ENCODE measurements at places on chromosomes 6 and 20.

- no peak for DNase-seq
Observed at GRCh38 chr20:54174457-54175175, 830 bp upstream of the CYP24A1 start.

DNA sequence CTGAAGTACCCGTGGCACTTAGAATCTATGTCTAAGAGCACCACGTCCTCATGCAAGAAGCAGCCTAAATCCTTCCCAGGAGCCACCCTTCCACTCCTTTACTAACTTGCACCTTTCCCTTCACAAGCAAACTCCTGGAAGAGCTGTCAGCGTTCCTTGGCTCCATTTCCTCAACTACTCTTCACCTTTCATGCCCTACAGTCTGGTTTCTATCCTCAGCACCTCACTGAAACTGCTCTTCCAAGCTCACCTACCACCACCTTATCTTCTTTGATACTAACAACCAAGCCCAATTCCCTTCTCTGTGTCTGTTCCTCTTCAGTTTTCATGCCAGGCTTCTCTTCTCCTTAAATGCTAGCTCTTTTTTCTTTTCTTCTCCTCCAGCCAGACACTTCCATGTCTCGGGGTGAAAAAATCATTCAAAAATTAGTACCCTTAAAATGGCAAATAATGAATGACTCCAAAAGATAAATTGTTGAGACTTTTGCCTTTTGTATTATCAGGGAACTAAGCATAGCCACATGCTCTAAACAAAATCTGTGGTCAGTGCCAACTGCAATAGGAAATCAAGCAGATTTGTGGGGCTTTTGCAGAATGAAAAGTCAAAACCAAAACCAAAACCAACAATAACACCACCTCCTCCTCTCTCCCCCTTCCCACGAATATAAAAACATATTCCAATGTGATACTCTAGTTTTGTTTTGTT, 149.6 kb upstream of the KCNK16 start:
- DNase-seq, result no peak

DNA sequence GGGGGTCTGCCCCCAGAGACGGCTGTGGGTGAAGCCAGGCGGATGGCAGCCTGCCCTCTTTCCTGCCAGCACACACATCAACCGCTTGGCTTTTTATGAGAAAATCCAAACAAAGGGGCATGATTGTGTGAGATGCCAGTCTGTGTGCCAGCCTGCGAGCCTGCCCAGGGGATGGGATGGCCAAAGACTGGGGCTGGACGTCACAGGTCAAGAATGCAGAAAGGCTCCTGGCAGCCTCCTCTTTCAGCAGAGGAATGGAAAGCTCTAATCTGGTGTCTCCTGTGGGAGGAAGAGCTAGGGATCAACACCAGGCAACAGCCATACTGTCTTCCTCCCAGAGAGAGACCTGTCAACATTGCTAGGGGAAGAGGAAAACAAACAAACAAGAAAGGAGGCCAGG, 15.8 kb downstream of the TUBB2B start:
- DNase-seq, result no peak

DNA sequence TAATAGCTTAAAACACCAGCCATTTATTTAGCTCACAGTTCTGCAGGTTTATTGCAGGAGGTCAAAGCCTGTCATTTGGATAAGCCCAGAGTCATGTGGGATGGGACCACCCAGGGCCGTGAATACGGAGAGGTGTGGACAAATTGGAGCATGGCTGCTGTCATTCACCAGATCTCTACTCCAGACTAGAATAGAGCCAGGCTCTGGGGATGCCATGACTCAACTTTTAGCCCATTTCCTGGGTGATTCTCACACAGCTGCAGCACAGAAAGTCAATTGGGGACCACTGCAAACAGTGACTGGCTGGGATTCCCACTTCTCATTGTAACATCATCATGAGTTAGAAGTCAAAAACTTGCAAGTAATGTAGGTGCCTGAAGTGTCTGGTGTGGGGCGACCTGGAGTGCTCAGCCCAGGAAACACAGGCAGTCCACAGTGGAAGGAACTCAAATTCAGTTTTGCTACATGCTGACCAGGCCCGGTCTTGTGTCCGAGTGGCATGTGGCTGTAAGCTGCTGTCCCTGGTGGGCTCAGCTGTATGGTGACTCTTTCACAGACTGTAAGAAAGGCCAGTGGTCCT, 174.3 kb downstream of the SCP2D1 start:
- DNase-seq, result no peak

GRCh38 chr6:13423252-13423651, 64.1 kb downstream of the GFOD1 start:
- DNase-seq, result no peak

DNA sequence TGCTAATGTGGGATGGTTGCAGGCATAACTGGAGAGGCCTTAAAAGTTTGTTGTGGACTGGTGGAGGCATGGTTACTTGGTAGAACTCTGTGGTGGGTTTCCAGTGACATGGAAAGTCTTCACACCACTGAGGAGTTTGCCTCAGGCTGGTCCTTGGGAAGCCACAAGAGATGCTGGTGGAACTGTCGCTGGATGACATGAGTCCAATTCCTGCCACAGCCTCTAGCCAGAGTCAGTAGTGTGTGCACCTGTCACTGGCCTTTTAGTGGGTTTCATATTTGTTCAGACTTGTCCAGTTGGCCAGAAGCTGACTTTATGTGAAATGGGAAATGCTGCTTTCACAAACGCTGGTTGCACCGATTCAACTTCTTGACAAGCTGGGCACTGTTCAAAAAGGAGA, 13.7 kb upstream of the SRSF12 start:
- no peak for DNase-seq

- DNase-seq, result no peak
Observed at GRCh38 chr20:43751167-43752050, 24.6 kb upstream of the GTSF1L start.

- DNase-seq, result no peak
Observed at GRCh38 chr6:169912266-169913095, 161.1 kb downstream of the ERMARD start.

DNA sequence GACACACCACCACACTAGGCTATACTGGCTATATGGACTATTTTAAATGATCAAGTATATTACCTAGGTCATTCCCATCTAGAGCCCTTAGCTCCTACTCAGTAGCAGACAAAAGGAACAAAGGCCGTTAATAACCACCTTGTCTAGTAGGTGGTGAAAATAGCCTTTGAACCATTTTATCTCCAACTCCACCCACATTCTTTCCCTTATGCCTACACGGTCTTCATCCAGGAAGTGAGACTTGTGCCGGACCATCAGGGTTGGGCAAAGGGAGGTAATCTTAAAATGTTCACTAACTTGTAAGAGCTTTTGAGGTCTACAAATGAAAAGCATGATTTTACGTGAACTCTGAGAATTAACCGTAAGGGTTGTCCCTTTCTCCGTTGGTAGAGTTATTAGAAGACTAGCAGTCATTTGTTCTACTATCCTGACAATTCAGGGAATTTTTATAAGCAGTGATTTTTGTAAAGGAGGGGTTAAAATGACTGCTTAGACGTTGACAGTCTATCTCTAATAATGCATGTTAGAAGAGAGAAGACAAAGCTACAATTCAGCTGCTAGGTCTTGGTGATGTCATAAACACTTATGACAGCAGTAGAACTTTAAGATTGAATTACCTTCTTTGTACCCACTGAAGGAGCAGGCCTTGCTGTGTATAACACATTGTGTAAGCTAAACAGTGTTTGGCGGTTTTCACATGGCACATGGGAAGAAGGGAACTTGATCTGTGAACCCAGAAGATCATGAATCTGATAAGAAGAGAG, 371.8 kb upstream of the JAG1 start:
- no peak for DNase-seq

DNA sequence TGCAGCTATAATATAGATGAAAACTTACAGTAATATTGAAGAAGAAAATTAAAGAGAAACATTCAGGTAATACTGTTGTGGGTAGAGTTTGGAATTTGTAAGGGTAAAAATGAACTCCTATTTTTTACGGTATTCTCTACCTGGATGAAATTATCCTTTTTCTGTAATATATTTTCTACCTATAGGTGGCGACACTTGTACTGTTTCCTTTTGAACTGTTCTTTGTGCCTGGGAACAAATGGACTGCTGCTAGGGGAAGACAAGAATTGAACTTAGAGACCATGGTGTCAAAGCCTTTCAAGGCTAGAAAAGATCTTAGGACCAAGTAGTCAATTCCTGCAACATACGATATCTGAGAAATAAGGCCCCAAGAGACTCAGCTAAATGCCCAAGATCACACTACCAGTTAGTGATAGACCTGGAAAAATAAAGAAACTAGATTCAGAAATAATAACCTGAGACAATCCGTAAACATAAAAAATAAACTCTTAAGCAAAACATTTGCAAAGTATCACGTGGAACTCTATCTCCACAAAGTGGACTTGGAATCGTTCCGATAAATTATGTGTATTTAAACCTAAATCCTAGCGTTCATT, 383.8 kb downstream of the TFAP2A start:
- DNase-seq, result no peak

- no peak for DNase-seq
Observed at GRCh38 chr6:111176038-111176759, 88.9 kb downstream of the SLC16A10 start.

- DNase-seq, result no peak
Observed at GRCh38 chr20:51398083-51398482, 144.4 kb downstream of the NFATC2 start.

GRCh38 chr20:11814267-11814666, 103.4 kb upstream of the BTBD3 start:
- DNase-seq, result no peak

DNA sequence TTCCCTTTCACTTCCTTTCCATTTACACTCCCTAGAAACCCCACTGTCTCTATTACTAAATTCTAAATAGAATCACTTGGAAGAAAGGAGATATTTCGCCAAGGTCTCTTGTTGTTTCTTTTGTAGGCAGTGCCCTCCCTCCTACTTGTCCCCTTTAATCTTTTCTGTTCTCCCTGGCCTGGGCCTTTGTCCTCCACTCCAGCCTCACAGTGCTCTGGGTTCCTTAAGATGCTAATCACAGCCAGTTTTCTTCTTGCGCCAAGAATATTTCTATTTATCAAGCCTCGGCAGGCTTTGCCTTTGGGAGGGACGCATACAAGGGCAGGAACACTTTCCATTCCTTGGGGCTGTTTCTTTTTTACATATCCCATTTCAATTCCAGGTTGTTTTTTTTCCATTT, 520.6 kb upstream of the CHD6 start:
- DNase-seq, result no peak

DNA sequence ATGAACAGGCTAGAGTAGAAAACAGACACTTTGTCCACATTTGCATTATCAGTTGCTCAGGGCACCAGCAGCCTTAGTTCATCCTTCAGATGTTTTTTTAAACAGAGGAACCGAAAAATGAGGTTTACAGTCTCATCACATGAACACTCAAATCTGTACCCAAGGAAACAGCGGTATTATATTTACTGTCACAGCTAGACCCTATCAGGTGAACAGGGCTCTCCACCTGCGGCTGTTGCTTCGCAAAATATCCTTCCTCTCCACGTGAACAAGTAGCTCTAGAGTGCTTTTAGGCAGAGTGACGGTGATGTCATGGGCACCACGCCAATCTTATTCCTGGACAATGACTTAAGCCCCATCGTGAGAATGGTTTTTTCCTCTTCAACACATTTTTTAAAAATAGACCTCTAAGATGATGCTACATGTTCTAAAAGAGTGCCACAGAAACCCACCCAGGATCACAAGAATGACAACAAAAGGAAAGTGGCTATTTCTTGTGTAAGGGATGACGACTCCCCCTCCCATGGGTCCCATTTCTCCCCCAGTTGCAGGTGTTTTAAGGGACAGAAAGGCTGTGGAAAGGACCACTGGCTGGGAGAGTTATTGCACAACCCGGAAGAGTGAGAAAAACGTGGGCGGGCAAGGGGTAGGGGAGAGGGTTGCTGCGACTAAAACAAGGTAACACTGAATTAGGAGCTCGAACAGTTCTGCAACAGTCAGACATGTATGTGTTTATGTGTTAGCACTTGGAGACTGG, 77.7 kb downstream of the EFHC1 start:
- no peak for DNase-seq

GRCh38 chr6:25489399-25489798, 162.6 kb upstream of the SCGN start:
- no peak for DNase-seq

- no peak for DNase-seq
Observed at GRCh38 chr6:24478903-24479302, 10.5 kb downstream of the GPLD1 start.

DNA sequence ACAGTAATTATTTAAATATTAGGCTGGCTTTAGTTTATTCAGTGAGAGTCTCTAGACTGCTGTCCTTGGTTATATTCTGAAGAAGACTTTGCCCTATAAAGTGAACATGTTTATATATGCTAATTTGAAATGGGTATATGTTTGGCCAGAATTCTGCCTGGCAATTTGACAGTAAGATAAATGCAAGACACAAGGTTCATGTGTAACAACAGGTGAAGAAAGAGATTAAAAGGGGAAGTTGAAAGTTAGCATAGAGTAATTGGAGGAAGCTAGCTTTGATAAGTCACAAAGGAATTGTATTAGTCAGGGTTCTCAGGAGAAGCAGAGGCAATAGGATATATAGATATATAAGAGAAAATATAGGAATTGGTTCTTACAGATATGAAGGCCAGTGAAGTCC, 191.4 kb downstream of the CENPW start:
- no peak for DNase-seq

DNA sequence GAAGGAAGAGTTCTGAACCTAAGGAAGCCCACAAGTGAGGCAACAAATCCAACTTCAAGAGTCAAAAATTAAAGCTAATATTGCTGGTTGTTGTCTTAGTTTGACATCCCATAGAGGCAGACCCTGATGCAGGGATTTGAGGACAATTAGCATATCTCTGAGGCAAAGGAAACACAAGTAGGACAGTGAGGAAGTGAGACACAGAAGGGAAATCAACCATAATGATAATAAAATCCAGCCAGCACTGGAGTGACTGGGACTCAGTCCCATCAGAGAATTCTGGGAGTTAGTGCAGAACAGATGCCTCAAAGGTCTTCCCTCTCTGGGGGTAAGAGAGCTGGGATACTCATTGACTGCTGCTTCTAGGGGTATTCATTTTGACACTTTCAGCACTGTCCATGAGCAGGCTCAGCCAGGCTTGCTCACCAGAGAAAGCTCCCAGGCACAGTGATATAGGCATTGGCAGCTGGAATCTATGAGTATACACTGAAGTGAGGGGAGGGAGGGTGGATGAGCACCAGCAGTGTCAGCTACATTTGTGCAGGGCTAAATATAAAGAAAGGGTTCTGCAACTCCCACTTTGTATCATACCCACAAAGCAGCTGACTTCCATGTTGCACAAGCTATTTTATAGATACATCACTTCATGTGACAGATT, 43.4 kb upstream of the SPTLC3 start:
- no peak for DNase-seq

GRCh38 chr20:33443006-33443511, 504 bp downstream of the SNTA1 start:
- no peak for DNase-seq

- DNase-seq, result no peak
Observed at GRCh38 chr20:61310954-61311353, 58.9 kb downstream of the CDH4 start.
